ENCODE measurements at places on chromosomes 1 and 21.

DNA sequence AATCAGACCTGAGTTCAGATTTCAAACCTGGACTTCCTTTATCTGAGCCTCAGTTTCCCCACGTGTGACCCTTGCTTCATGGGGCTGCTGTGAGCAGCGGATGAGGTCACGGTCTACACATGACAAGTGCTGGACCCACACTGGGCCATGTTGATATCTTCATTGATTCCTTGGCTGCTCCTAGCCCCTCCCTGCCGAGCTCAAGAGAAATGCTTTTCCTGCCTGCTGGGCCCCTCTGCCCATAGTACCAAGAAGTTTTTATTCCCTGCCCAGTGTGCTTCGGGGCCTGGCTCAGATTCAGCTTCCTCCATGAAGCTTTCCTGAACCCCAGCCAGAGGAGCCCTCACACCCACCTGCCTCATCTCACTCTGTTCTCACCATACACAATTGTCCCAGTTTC lies 181.6 kb downstream of the PTPRU start:
- DNase-seq = no peak

DNA sequence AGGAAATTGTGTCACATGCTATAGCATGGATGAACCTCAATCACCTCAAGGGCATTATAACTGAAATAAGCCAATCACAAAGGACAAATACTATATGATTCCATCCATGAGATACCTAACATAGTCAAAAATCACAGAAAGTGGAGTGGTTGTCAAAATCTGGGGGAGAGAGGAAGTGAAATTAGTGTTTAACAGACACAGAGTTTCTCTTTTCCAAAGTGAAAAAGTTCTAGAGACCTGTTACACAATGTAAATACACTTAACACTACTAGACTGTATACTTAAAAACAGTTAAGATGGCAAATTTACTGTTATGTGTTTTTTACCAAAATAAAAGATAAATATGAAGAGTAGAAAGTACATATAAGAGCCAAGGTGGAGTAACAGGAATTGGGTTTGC lies 31.8 kb downstream of the ZNF644 start:
- no peak for DNase-seq

- DNase-seq = no peak
These were observed 16.0 kb upstream of the ZNF496 start for GRCh38 chr1:247347477-247348222.

DNA sequence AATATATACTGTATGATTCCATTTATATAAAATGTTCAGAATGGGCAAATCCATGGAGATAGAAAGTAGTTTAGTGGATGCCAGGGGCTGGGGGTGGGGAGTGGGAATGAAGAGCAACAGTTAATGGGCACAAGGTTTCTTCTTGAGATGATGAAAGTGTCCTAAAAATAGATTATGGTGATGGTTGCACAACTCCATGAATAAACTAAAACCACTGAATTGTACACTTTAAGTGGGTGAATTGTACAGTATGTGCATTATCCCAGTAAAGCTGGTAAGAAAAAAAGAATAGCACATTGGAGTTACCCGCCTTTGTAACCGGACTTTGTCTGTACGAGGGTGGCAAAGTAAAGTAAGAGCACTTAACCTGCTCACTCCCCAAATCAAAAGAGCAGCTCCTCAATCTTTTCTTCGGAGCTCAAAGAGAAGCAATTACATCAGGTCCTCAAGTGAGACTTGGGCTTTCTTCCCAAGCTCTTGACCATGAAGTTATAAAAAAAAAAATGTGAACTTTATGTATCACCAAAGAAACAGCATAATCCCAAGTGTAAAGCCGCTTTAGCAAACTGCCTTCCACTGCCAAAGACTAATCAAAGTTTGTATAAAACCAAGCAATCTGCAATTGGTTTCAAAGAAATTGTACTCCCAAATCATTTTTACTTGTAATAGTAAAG lies 32.1 kb downstream of the ALDH9A1 start:
- DNase-seq = peak; percentile 8

- no peak for DNase-seq
These were observed 16.0 kb downstream of the TYW3 start for GRCh38 chr1:74748960-74749359.

- no peak for DNase-seq
These were observed 2.0 kb downstream of the PI4KB start for GRCh38 chr1:151325231-151325630.

Data from KBM-7 (cell line).